ENCODE measurements at places on chromosomes 4 and X.

DNA sequence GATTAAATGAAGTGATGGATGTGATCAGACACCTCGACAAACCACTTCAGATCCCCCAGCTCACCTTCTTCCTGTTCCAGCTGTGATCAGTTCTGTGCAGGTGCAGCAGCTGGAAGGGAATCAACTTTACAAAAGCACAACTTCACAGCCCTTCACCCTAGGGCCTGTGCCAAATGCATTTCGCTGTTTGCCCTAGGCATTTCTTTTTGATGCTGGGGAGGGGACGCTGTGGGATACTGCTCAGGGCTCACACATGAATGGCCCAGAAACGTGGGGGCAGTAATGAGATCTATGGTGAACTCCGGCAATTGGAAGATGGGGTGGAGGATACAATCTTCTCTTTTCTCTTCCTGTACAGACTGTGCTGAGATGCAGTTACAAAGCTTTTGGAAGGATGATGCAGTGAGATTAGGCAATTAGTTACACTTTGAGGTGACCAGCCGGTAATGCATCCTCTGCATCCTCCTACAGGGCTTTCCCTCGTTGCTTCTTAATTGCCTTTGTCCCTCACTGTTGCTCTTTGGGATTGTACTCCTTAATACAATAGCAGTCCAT is 215.1 kb upstream of the PITX2 start:
- DNase-seq: no peak

GRCh38 chr4:173794662-173795061 is 264.6 kb upstream of the HAND2 start:
- no peak for DNase-seq

GRCh38 chr4:173318648-173319211 is 15.4 kb downstream of the HMGB2 start:
- no peak for DNase-seq

GRCh38 chrX:153665726-153666306 is 7.8 kb downstream of the PNCK start:
- no peak for DNase-seq

DNA sequence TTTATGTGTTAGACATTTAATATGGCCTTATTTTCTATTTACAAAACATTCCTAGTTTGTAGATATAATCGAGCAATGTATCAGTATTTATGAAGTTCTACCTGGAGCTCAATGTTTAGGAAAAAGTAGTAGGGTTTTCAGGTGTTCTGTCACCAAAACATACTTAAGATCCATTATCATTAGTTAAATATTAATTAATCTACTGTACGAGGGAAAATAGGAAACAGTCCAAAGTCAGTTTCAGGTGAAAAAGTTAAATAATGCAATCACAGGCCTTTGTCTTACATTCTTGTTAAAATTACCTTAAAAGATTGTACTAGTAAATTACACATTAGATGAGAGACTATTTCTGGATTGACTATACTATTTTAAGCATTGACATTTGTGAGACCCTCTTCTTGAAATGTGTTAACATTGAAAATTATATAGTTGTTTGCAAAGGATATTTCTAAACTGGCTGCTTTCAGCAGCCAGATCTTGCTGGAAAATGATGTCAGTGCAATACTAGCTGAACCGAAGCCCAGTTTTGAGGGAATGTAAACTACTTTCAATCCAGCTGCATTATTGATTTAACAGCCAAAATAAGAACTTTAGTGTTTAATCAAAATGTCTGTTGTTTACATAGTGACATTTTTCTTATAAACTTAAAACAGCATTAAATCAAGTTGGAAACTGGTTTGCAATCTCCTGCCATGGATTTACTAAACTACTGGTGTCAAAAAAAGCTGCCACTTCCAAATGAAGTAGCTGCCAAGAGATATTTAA is 19.3 kb downstream of the GUCY1B1 start:
- DNase-seq: no peak

DNA sequence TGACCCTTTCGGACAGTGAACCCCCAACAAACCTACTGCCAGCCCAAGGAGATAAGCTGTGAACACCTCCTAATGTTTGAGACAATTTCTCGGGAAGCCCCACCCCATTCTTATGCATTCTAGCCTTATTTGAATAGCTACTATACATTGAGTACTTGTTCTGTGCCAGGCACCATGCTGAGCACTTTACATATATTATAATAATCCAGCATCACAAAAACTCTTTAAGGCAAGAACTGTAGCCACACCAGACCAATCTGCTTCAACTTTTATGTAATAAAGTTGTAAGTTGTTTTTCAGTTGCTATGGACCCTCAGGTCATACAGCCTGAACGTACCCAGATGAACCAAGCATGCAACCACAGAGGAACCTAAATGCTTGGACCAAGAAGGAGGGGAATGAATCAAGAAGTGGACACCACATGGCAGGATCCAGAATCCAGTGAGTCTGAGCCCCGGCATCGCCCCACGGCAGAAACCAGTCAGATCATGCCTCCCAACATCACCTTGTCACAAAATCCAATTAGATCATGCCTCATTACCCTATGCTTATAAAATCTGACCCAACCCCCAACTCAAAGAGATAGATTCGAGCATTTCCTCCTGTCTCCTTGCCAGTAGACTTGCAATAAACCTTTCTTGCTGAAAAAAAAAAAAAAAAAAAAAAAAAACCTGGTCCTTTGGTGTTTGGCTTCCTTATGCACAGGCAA is 225.0 kb downstream of the QDPR start:
- no peak for DNase-seq

- no peak for DNase-seq
These were observed 108.0 kb upstream of the PDE5A start for GRCh38 chr4:119736559-119736958.

DNA sequence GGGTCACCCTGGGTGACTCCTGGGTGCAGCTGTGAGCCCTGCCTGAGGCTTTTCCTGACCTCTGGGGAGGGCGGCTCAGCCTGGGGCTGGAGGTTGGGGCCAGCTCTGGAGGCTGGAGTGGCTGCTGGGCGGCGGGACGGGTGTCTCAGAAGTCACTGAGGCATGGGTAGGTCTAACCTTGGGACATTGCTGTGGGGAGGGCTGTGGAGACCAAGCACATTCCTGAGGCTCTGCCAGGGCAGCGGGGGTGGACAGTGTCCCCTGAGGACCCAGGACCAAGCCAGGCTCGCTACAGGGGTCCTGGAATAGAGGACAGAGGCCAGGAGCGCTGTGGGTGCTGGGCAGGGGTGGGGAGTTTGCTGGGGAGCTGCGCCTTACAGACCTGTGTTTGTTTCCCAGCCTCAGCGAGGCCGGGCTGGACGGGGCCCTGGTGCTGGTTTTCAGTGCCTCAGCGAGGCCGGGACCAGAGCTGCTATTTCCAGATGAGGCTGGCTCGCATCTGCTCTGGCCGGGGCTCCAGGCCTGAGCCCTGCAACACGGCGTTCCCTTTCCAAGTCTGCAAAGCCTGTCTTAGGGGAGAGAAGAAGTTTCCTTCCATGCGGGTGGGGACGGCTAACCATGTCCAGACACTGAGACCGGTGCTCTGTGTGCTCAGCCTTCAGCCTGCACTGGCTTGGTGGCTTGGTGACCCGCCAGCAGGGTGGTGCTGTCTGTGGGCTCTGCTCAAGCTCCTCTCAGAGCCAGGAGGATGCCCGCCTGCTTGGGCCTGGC is 3.0 kb upstream of the SLC25A6 start:
- DNase-seq: no peak

DNA sequence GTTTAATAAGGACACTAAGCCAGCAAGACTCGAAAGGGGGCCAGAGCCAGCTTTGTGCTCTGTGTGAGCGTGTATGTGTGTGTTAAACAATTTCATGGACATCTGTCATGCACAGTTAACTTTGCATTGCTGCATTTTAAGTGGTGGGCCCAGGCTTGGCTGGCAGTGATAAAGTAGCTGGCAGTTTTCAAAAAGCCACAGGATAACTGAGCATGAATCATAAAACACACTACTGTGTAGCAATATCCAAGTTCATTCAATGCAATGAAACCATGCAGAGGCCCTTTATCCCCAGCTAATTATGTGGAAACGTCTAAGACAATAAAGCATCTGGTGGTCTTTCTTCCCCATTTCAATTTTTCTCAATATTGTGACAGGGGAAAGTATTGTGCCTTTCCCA is 132.9 kb downstream of the NKX6-1 start:
- DNase-seq: no peak

DNA sequence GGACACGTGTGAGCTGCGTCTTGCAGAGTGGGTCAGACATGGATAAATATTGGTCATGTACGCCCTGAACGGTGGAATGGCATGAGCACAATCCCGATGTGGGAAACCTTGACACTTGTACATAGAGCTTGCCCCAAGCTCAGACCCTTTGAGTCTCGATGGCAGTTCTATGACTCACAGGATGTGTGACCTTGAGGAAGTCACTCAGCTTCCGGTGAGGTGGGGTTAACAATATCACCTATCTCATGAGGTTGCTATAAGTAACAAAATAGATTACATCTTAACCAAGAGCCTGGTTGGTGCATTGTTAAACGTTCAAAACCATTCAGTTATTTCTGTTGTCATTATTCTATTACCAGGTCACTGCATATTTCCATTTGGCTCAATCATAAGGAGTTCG is 109.1 kb upstream of the TBL1X start:
- DNase-seq: no peak

Data from activated naive CD8-positive, alpha-beta T cell treated with anti-CD3 and anti-CD28 coated beads, Interleukin-2, amount 50 U/mL, for 24 hours (primary cell).